ENCODE measurements at places on chromosomes 2 and 18. TPM values are rescaled to one million over a fixed set of nuclear protein-coding genes. Genes with fewer than 3 reads are reported as not detected.

Gene EIF2AK3
- total RNA-seq: 64.5 TPM

Gene CIB4
- not detected for total RNA-seq

Gene ANO7
- 0.58 TPM for total RNA-seq

Gene CDC42EP3
- 34.3 TPM for total RNA-seq

Gene ASPRV1
- 2.9 TPM for total RNA-seq

Gene IL1A
- 1.9 TPM for total RNA-seq

Gene ERMN
- not detected for total RNA-seq

All from urinary bladder (tissue), 4 donors.